ENCODE measurements at places on chromosomes 13 and 19. TPM values are rescaled to one million over a fixed set of nuclear protein-coding genes. Genes with fewer than 3 reads are reported as not detected.

DNA sequence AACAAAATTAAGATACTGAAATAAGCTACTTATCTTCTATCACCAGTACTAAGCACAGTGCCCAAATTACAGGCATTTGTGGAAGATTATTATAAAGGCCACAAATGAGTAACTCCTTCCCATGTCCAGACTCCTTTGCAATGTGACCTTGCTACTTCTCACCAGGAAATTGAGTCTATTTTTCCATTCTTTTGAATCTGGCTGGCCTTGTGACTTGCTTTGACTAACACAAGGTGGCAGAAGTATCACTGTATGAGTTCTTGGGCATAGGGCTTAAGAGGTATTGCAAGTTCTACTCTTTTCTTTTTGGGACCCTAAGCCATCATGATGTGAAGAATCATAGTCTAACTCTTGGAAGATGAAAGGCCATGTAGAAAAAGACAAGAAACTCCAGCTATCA, 49.9 kb downstream of the UGGT2 start:
- no peaks in the 10 kb centered on the region for H3K27me3 ChIP-seq
- no peaks in the 10 kb centered on the region for H3K36me3 ChIP-seq
- H3K4me3 ChIP-seq, result no peak overlapping the region
- no peaks in the 10 kb centered on the region for H3K4me1 ChIP-seq
- DNase-seq, result no peak

GFY gene
- total RNA-seq, result 0.11 TPM

VSTM1 gene
- not detected for total RNA-seq

DNA sequence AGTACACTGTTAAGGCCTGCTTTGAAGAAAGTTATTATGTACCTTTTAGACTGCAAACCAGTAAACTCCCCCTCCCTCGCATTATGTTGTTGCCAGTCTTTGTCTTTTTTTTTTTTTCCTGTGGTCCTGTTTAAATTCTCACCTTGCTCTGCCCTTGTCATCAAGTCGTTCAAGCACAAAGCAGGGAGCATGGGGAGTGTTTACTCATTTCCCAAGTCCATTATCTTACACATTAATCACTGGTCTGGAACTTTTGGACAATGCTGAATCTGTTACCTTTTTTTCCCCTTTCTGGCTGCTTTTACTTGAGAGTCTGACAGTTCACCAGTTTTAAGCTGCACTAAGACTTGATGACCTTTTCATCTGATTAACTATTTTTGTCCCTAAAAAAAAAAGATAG, 108.2 kb downstream of the DACH1 start:
- no peak overlapping the region for H3K27ac ChIP-seq
- no peaks in the 10 kb centered on the region for H3K27me3 ChIP-seq
- DNase-seq, result no peak
- no peaks in the 10 kb centered on the region for H3K36me3 ChIP-seq
- no peak overlapping the region for H3K4me3 ChIP-seq

Measured in K562 (cell line).